ENCODE measurements at places on chromosomes 11 and 22. TPM values are rescaled to one million over a fixed set of nuclear protein-coding genes. Genes with fewer than 3 reads are reported as not detected.

- H3K36me3 ChIP-seq: peaks cover 2% of the 10 kb centered on the region
- H3K4me3 ChIP-seq: no peak overlapping the region
- H3K4me1 ChIP-seq: no peaks in the 10 kb centered on the region
- H3K27me3 ChIP-seq: no peaks in the 10 kb centered on the region
Observed at GRCh38 chr22:49887702-49888101, 30.5 kb downstream of the ALG12 start.

GRCh38 chr11:13247606-13248296, 29.8 kb upstream of the BMAL1 start:
- DNase-seq: no peak
- H3K36me3 ChIP-seq: no peaks in the 10 kb centered on the region
- H3K27ac ChIP-seq: no peak overlapping the region
- no peaks in the 10 kb centered on the region for H3K4me1 ChIP-seq
- no peaks in the 10 kb centered on the region for H3K27me3 ChIP-seq

DNA sequence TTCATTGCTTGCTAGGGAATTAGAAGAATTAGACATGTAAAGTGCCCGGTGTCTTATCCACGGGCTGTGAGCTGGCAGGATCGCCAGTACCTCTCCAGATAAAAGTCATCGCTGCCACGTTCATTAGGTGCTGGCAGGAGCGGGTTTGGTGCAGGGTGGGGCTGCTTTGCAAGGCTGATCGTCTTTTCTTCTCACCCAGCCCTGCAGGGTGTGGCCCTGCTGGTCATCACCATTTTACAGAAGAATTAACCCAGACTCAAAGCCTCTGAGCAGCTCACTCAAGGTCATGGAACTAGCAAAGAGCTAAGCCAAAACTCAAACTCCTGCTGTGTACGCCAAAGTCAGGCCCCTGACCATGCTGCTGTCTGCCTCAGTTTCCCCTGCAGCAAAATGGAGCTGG, 6.1 kb upstream of the FGF4 start:
- H3K27ac ChIP-seq: no peak overlapping the region
- no peaks in the 10 kb centered on the region for H3K27me3 ChIP-seq
- no peak overlapping the region for H3K4me3 ChIP-seq
- H3K4me1 ChIP-seq: no peaks in the 10 kb centered on the region
- DNase-seq: no peak

GRCh38 chr22:44154436-44154942, 26.2 kb upstream of the PARVG start:
- no peaks in the 10 kb centered on the region for H3K4me1 ChIP-seq
- no peaks in the 10 kb centered on the region for H3K36me3 ChIP-seq
- H3K27ac ChIP-seq: no peak overlapping the region
- H3K27me3 ChIP-seq: no peaks in the 10 kb centered on the region
- H3K4me3 ChIP-seq: no peak overlapping the region
- DNase-seq: no peak

- H3K4me1 ChIP-seq: no peaks in the 10 kb centered on the region
- no peaks in the 10 kb centered on the region for H3K36me3 ChIP-seq
- no peak overlapping the region for H3K4me3 ChIP-seq
- H3K27me3 ChIP-seq: no peaks in the 10 kb centered on the region
Observed at GRCh38 chr11:73461964-73462363, 85.8 kb downstream of the RELT start.

DNA sequence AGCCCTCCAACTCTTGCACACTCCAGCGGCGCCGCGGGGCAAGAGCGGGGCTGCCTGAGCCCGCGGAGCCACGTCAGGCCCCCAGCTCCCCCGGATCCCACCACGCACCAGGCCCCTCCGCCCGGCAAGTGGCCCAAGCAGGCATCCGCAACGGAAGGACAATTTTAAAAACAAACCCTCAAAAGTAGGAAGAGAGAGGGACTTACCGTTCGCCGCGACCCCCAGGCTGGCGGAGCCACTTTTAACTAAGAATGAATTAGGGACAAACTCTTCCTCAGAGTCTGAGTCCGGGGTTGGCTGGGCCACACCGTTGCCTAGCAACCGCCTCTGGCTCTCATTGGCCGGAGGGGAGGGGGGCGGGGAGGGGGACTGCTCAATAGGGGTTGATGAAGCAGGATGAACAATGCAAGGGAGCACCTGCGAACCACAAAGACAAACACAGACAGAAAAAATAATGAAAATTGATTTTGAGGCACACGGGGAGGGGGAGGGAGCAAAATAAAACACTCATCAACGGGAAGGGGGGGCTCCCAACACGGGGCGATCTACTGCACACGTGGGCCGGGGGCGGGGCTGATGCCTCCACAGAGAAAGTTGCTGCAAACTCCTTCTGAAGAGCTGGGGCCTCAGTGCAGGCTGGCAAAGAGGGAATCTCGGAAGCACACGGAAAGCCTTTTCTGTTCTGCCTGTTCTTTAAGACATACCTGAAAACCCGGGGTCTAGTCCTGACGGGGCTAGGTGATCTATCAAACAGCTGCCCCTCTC, 387.5 kb upstream of the NARS2 start:
- DNase-seq: peak; percentile 56
- H3K36me3 ChIP-seq: no peaks in the 10 kb centered on the region
- no peaks in the 10 kb centered on the region for H3K27me3 ChIP-seq

- peak within 1 kb of the TSS; percentile 36 for H3K4me3 ChIP-seq
- no peaks in the 10 kb centered on the region for H3K27me3 ChIP-seq
- no peak for DNase-seq
- H3K27ac ChIP-seq: no peak within 1 kb of the TSS
- H3K4me1 ChIP-seq: no peaks in the 10 kb centered on the region
Observed at GRCh38 chr22:29205594-29206371, at the start of gene EMID1. Gene EMID1 (plus strand): TSS chr22:29205896. CDS start chr22:29206039, 143 bp downstream.

GRCh38 chr22:37634417-37634924, 5.0 kb upstream of the SH3BP1 start:
- DNase-seq: no peak
- no peak overlapping the region for H3K27ac ChIP-seq
- H3K27me3 ChIP-seq: no peaks in the 10 kb centered on the region
- H3K36me3 ChIP-seq: no peaks in the 10 kb centered on the region
- H3K4me3 ChIP-seq: no peak overlapping the region

DNA sequence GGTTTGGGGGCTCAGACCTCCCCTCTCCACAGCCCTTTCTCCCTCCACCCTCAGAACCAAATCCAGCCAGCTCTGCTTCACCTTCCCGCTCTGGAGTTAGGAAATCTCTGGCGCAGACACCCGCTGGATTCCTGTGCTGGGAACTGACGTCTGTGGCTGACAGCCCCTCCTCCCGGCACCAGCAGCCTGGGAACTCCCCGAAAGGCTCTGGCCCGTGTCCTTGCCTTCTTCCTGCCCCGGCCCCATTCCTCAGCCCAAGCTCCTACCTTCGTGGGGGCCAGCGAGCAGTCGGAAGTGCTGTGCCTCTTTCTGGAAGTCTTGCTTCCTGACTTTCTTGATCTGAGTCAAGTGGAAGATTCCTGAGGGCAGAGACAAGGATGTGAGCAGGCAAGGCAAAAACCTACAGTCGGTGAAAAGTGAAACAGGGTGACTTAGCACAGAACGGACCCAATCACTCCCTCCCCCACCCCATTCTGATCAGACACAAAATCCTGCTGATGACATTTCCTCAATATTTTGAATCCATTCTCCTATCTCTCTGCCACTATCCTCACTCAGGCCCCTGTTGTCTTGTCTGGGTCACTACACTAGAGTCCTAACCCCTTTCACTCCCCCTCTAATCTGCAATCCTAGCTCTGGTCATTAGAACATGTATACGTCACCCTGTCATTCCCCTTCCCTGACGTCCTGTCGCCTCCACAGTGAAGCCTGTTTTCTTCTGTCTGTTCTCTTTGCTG, 34.1 kb downstream of the CHRDL2 start:
- no peaks in the 10 kb centered on the region for H3K36me3 ChIP-seq
- H3K27me3 ChIP-seq: no peaks in the 10 kb centered on the region
- H3K4me3 ChIP-seq: no peak overlapping the region

DNA sequence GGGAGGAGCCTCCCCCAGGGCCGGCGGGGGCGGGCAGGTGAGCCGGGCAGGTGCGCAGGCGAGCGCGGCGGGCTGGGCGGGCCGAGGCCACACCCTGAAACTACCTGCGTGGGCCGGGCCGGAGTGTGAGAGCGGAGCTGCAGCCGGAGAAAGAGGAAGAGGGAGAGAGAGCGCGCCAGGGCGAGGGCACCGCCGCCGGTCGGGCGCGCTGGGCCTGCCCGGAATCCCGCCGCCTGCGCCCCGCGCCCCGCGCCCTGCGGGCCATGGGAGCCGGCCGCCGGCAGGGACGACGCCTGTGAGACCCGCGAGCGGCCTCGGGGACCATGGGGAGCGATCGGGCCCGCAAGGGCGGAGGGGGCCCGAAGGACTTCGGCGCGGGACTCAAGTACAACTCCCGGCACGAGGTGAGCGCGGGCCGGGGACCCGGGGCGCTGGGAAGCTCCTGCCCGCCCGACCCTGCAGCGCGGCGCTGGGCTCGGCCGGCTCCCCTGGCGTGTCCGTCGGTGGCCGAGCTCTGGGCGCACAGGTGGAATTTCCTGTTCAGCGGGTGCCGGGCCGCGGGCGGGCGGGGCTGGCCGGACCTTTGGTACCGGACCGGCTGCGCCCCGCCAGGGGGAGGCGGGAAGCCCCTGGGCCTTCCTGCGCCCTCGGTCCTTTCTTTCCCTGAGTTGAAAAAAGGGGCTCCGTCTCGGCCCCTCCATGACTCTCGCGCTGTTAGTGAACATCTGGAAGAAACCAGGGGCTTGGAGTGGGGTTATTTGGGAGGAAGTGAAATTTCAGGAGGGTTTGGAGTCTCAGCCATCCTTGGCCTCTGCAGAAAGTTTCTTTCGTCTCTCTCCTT, at the start of gene ST14:
Gene ST14 (plus strand): TSS at position 126 of the 841 bp plus-strand sequence. CDS start 198 bp downstream, at position 324.
- no peaks in the 10 kb centered on the region for H3K27me3 ChIP-seq
- no peak within 1 kb of the TSS for H3K4me3 ChIP-seq
- H3K4me1 ChIP-seq: no peaks in the 10 kb centered on the region
- no peak within 1 kb of the TSS for H3K27ac ChIP-seq
- no peaks in the 10 kb centered on the region for H3K36me3 ChIP-seq

DNA sequence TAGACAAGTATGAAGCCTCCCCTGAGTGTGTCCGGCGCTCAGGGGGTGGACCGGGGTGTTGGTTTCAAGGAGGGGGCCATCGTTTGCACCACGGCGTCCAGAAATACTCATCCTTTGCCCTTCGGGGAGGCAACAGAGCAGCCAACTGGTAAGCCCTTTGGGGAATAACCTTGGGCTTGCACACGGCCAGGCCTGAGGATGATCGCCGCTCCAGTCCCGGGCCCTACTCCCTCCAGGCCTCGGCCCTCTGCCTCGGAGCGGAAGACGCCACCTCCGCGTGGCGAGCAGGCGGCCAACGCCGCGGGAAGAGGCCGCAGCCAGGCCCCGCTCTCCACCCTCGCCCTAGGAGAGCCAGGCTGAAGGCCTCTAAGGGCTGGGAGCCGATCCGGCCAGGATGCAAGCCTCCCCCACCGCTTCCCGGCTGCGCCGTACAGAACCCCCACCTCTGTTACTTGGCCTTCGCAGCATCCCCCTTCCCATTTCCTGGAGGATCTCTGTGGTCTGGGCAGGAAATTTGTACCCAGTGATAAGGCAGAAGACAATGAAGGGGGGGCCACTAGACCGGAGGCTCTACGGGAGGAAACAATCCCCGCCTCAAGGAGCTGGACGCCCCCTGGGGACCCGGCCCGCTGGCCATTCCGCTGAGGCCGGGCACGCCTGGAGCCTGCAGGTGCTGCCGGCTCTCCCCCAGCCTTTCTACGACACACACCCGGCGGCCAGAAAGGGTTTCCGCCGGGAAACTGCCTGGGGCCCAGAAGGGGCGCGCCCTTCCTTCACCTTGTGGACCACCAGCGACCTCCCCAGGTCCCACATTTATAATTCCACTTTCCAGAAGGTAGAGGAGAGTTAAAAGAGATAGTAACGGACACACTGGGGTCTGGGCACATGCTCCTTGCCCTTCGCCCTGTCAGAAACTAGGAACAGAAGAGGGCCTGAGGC, 2.6 kb downstream of the ESAM start:
- no peaks in the 10 kb centered on the region for H3K27me3 ChIP-seq
- H3K4me3 ChIP-seq: peak overlapping the region; percentile 68
- no peaks in the 10 kb centered on the region for H3K36me3 ChIP-seq

TRAF6 gene
- 22.5 TPM for total RNA-seq

TRIM6 gene
- 5.1 TPM for total RNA-seq

XRCC6 gene
- 131 TPM for total RNA-seq

Measured in aorta (tissue), 5 donors.